Activated T-cell treated with anti-CD3 and anti-CD28 coated beads, Interleukin-2, amount 50 U/mL, for 72 hours (primary cell): ENCODE measurements at places on chromosomes 3 and 15. TPM values are rescaled to one million over a fixed set of nuclear protein-coding genes. Genes with fewer than 3 reads are reported as not detected.
A peak's percentile ranks its signal among the peaks of the same experiment; 100 is the strongest.

SH3BP5 gene
- total RNA-seq: 19.6 TPM

MAP3K13 gene
- 16.9 TPM for total RNA-seq

DNA sequence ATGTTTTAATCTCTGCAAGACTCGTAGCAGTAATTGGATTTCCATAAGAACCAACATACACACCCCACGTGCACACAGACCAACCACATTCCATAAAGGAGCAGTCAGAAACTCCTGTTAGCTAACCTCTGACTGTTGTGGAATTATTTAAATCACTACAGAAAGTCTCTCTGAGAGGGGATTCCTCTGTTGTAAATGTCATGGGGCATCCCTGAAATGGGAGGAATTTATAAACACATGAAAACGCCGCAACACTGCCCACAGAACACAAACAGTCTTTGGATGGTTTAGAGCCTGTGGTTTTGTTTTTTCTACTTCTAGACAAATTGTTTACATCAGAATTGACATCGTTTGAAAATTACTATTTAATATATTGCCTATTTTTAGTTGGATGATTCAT, 740.1 kb upstream of the GRM7 start:
- no peak for DNase-seq

- DNase-seq: no peak
Observed at GRCh38 chr3:57434041-57434440, 110.1 kb downstream of the DNAH12 start.

RARRES1 gene
- total RNA-seq: not detected

GRM2 gene
- 0.48 TPM for total RNA-seq

GRCh38 chr3:14324224-14324944, 78.0 kb upstream of the SLC6A6 start:
- DNase-seq: no peak

A4GNT gene
- not detected for total RNA-seq

RTP3 gene
- not detected for total RNA-seq

- DNase-seq: no peak
Observed at GRCh38 chr3:68819361-68819760, 113.0 kb downstream of the TAFA4 start.

- DNase-seq: peak; percentile 99
Observed at GRCh38 chr3:101676765-101677435, at the start of gene ZBTB11. Gene ZBTB11 (minus strand): TSS chr3:101677132. CDS start chr3:101676914, 218 bp downstream.
